M059J (cell line): ENCODE measurements at places on chromosomes 16 and 17.

- no peak for DNase-seq
Observed at GRCh38 chr16:13997933-13998332, 73.2 kb upstream of the MRTFB start.

- DNase-seq: no peak
Observed at GRCh38 chr17:27905447-27906225, 12.5 kb upstream of the LYRM9 start.

GRCh38 chr17:66509926-66510325, 207.5 kb downstream of the PRKCA start:
- DNase-seq: no peak

DNA sequence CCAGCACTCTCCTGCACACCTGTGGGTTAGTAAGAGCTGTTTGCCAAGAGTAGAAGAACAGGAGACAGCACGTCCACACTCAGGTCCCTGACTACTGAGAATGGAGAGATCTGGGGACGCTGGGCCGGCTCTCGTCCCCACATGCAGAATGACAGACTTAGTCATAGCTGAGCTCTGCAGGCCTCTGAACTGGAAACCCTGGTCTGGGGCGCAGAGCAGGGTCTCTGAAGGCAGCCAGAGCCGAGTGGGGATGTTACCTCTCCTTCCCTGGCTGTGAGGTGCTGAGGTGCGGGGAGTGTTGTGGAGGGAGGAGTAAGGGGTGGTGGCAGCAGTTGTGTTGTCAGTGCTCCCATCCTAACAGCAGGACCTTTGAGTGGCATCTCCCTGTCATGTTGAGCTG, 7.2 kb upstream of the JPT2 start:
- DNase-seq: no peak

DNA sequence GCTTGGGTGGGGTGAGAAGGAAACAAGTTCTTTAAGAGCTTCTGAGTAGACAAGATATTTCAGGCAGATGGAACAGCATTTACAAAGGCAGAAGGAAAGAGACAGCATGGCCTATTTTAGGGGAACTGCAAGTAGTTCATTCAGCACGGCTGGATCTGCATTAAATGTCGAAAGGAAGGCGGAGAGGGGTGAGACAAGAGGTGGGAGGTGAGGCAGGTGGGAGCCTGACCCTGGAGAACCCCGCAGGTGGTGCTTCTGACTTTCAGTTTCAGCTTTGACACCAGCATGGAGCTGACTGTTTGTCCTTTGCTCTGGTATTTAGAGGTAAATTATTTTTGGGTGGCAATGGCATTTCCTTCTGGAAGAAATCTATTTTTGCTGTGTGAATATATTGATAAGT, 194.8 kb downstream of the HS3ST4 start:
- no peak for DNase-seq

DNA sequence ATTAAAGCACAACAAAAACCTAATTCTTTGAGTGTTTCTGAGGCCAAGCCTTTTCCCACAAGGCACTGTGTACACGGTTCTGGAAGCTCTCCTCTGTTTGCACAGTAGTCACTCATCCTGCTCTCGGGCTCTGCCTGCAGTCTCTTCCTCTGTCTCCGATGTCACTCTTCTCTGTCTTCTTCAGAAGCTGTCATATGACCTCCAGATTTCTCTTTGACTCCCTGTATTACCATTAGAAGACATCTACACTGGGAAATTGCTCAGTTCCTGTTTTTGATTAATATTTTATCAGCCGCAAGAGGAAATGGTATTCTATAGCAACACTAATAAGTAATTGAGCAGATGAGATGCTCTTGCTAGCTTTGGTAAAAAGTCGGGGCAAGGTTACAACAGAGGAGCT, 422.9 kb downstream of the WWOX start:
- DNase-seq: no peak
